NCI-H1930 (cell line): ENCODE measurements at places on chromosomes 11 and 22.
A peak's percentile ranks its signal among the peaks of the same experiment; 100 is the strongest.

- no peak for DNase-seq
These were observed 58.5 kb downstream of the TNRC6B start for GRCh38 chr22:40236131-40236665.

DNA sequence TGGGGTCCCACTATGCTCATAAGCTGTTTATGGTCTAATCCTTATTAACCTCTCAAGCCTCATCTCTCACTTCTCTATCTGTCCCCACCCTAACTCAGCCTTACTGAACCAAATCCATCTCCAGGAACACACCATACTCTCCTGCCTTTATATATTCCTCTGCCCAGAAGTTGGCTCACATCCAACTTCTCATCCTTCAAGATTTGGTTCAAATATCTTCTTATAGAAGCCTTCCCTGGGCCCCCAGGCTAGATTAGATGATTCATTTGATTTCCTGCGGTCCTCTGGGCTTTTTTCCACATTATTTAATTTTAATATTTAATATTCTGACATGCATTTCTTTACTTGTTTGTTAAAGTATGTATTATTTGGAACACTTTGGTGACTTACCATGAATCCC, 23.2 kb downstream of the MEI1 start:
- DNase-seq, result no peak

DNA sequence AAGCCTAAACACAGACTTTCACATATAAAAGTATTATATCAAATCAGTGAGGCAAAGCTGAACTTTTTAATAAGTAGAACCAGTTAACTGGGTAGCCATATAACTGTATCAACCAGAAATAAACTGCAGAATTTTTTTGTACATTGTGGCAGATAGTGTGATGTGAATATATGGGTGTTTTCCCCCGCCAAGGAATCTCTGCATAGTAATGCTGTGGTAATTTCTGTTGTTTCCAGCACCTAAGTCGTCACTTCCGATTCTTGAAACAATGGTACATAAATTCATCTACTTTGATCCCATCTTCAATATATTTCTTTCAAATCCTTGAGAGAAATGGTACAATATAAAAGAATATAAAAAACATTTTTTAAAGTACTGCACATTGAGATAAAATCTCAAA, 39.6 kb downstream of the NARS2 start:
- no peak for DNase-seq

GRCh38 chr22:27991586-27992293, 72.7 kb upstream of the PITPNB start:
- no peak for DNase-seq

DNA sequence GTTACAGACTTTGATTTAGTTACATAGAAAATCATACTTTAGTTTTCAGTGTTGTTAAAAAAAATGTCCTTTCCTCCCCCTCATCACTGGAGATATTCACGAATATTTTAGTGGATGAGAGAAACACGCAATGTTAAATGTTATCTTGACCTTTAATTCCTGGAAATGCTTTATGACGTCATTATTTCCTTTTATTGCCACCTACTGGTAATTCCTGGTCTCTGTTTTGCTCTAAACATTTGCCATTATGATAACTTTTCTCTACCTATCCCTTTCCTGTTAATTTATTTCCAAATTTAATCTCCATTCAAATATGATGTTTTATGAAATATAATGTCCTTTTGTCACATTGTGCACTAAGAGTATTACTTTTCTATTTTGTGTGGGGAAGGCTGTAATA, 770.6 kb downstream of the FAM181B start:
- no peak for DNase-seq

- no peak for DNase-seq
These were observed 2.3 kb downstream of the LSP1 start for GRCh38 chr11:1854949-1855885.

- no peak for DNase-seq
These were observed 22.1 kb downstream of the RPUSD4 start for GRCh38 chr11:126189109-126189929.

GRCh38 chr22:49765091-49765771, 62.4 kb downstream of the BRD1 start:
- DNase-seq, result no peak

DNA sequence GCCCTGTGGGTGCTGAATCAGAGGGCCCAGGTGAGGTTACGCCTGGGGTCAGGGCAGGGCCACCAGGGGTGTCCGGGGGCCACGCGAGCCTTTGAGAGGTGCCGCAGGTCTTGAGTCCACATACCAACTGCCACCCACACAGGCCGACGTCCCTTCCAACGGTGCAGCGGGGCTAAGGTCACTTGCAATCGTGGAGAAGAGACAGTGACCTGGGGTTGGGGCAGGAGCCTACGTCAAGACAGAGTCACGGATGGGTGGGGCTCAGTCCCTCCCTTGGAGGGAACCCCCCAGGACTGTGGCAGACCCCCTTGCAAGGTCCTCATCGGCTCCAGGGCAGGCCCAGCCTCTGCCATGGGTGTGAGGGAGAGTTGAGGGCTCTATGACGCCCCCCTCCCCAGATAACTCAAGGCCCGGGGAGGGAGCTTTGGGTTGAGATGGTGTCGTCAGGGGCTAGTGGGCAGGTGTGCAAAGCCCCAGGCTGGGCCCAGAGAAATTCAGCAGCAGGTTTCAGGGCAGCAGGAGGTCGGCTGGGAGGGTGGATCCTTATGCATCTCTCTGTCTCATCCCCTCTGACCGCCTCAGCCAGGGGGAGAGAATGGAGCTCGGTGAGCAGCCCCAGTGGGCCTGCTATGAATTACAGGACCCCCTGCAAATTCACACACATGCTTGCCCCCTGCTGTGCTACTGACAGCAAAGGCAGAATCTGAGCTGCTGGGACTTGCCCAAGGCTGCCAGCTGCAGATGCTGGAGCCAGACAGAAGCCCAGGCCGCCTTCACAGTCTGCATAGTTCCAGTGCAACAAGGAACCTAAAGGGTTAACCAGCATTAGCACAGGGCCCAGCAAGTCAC, 60.0 kb downstream of the MYEOV start:
- DNase-seq, result no peak

DNA sequence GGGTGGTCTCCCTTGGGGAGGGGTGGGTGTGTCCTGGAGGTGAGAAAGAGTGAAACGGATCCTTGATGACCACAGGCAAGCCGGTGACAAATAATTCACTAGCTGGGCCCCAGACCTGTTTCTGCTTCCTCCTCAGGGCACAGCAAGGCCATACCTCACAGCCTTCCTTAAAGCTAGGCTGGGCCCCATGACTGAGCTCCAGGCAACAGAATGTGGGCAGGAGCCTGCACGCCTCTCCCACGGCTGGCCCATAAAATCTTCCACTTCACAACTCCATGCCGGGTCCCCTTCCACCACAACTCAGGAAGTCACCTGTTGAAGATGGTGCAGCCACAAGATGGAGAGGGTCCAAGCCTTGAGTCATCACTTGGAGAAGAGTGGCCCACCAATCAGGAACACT, 23.9 kb downstream of the SLC22A12 start:
- no peak for DNase-seq

- DNase-seq, result no peak
These were observed 4.8 kb downstream of the SELENOM start for GRCh38 chr22:31102441-31103081.

DNA sequence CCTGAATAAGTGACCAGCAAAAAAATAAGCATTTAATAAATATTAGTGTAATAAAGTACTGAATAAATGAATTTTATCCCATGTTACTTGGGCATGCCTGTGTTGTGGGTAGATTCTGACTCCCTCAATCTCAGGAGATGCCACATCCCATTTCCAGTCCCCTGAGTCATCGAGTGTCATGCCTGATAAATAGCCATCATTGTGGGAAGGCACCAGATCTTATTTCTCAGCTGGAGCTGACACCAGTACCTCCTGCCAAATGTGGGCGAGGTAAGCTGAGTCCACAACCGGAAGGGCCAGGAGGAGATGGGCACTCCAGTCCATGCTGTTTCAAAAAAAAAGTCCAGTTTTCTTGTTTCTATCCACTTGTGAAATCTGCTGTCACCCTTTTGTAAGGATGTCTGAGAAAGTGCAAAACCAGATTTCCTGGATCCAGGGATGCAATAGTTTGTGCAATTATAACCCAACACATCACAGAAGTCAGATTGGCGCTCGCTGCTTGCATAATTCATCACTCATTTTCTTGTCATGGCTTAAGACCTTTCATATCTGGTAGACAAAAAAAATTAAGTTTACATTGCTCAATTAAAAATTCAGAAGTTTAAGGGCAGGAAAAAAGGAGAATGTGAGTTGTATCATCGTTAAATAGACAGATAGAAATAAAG, 311.6 kb downstream of the MIAT start:
- no peak for DNase-seq

GRCh38 chr22:39493759-39494158, 8.3 kb upstream of the MIEF1 start:
- no peak for DNase-seq

- DNase-seq, result no peak
These were observed 112.8 kb upstream of the CADM1 start for GRCh38 chr11:115616971-115617370.

- DNase-seq, result no peak
These were observed 6.9 kb downstream of the CADM1 start for GRCh38 chr11:115497303-115497702.

DNA sequence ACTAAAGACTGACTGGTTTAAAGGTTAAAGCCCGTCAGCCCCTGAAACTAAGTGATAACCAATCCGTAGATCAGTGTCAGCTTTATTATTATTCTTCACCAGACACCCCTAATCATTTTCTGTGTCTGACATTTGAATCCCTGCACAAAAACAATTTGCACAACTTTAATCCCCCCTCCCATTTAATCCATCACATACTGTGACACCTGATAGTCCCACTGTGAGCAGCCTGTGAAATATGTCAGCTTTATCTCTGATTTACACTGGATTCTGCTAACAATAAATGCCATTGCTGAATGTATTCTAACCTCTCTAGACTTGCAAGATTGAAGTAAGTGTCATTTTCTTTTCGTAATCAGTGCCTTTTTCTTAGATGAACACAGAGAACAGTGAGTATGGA, 2089.0 kb upstream of the RAG2 start:
- no peak for DNase-seq

- DNase-seq, result no peak
These were observed 65.4 kb upstream of the CHRM4 start for GRCh38 chr11:46457021-46457420.

GRCh38 chr11:62753736-62754603, at the start of gene ZBTB3:
ZBTB3 (minus strand) TSS chr11:62754160; CDS start chr11:62753664, 496 bp downstream.
- peak; percentile 97 for DNase-seq

GRCh38 chr22:20652130-20652529, 121.8 kb upstream of the SERPIND1 start:
- DNase-seq, result no peak

DNA sequence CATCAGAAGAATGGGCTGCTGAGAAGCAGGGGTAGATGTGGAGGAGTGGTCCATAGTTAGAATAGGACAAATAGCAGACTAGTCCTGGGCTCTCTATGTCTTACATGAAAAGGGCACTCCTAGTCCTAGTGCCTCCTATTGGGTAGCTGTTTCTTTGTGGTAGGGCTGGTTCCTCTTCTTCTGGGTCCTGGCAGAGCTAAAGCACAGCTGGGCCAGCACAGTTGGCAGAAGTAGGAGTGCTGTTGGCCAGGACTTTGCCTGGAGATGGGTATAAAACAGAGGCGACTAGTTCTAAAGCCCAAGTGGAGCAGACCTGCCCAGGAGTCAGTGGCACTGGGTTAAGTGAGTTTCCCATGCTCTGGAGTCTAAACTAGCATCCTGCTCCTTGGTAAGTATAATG, 55.2 kb downstream of the PPFIBP2 start:
- no peak for DNase-seq

DNA sequence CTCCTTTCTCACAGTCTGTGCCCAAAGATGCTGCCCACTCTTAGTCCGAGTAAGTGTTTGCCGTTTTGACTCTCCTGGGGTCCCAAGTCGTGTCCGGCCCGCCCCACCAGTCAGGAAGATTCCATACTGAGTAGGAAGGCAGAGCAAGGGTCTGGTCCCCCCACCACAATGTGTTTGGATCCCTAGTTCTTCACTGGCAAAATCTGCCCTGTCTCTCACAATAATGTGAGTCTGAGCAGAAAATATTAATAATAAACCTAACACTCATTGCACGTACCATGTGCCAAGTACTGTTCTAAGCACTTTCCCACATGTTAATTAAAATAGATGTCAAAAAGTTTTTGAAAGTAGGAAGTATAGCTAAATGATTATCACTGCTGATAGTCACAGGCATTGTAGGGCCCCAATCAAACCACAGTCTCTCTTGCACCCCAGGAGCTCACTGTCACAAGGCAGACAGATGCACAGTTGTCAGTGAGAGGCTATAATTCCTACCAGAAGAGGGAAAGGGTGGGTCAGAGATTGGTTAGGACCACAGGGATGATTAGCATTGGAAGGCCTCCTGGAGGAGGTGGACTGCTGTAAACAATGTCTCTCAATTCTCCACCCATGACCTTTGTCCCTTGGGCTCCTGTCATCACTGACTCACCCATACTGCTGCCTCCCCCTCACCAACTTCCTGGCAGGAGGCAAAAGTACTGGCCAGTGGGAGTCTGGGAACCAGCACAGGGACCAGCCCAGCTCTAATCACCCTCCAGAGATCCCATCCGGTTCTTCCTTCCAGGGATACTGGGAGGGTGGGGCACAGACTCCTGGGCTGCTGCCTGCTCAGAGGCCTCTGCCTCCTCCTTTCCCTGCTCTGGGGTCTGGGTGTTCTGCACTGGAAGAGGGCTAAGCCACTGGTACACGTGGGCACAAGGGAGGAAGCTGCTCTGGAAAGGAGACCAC, 1.0 kb upstream of the POLD4 start:
- DNase-seq, result no peak

- DNase-seq, result no peak
These were observed 585.2 kb downstream of the BRD1 start for GRCh38 chr22:49242480-49242879.

DNA sequence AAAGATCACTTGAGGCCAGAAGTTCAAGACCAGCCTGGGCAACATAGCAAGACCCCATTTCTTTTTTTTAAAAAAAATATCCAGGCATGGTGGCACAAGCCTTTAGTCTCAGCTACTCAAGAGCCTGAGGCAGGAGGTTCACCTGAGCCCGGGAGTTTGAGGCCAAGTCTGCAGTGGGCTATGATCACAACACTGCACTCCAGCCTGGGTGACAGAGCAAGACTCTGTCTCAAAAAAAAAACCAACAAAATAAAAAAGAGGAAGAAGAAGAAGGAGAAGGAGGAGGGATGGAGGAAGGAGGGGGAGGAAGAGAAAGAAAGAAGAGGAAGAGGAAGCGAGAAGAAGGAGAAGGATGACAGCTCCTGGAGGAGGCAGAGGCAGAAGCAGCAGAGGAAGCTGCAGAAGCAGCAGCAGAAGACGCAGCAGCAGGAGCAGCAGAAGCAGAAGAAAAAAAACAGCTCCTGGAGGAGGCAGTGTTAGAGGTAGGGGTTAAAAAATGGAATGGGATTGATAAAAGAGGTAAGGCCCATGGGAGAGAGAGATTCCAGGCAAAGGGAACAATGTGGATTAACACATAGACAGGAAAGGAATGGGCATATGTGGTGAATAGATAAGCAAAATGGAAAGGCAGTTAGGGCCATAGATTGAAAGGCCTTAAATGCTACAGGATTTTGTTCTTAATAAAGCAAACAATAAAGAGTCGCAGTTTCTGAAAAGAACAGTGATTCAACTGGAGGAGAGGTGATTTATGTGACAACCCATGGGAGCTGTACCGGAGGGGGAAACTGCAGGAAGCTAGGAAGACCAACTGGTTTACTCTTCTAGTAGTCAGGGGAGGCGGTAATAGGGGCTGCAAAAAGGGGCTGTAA, 10.9 kb downstream of the PRCP start:
- no peak for DNase-seq

- no peak for DNase-seq
These were observed 98.7 kb downstream of the RNF169 start for GRCh38 chr11:74847395-74847794.

GRCh38 chr11:66168289-66168688, 98.2 kb downstream of the PACS1 start:
- no peak for DNase-seq

GRCh38 chr11:72770799-72771198, 18.6 kb upstream of the ARAP1 start:
- no peak for DNase-seq
